ENCODE measurements at places on chromosomes 2 and 18. TPM values are rescaled to one million over a fixed set of nuclear protein-coding genes. Genes with fewer than 3 reads are reported as not detected.

- DNase-seq = peak; percentile 96
Measured at GRCh38 chr2:163778045-163778781, 42.4 kb upstream of the FIGN start.

GRCh38 chr2:118902266-118903028 lies 39.5 kb upstream of the MARCO start:
- DNase-seq = no peak

DNA sequence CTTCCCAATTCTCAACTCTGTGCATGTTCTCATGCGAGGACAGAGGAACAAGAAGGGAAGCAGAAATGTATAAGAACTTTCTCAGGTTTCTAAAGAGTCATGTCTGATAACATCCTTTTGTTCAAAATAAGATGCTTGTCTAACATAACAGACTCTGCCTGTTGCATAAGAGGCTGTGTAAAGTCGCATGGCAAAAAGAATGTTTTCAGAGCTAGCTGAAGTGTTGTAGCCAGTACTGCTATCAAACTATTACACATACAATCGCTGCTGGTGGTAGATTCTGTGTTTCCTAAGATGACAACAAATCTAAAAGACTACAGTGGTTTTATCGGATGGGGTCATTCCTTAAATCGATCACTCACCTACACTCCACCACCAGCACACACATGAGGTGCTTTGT lies 487.5 kb downstream of the IRS1 start:
- no peak for DNase-seq

- no peak for DNase-seq
Measured at GRCh38 chr2:201057087-201057521, 14.4 kb downstream of the HYCC2 start.

DNA sequence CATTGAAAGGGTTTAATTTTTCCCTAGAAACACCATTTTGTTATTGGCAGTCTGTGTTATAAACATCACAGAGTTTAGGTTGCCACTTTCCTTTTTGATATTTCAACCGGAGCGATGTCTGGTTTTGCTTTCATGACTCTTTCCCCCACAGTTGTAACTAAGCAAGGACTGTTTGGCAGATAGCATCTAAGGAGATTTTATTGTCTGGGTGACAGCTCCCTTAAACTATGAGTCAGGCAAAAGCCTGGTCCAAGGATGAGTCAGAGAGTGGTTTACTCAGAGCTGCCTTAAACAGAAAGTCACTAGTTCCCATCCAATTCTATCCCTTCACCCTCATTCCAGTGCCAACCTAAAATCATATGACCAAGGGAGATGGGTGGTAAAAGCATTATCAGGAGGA lies 341.6 kb upstream of the VWC2L start:
- DNase-seq = peak; percentile 90

- DNase-seq = no peak
Measured at GRCh38 chr18:22912835-22913234, 20.3 kb upstream of the RBBP8 start.

GRCh38 chr2:128386066-128386465 lies 67.4 kb upstream of the HS6ST1 start:
- no peak for DNase-seq

- DNase-seq = no peak
Measured at GRCh38 chr2:128505575-128506526, 187.2 kb upstream of the HS6ST1 start.

- peak; percentile 82 for DNase-seq
Measured at GRCh38 chr2:202635428-202636212, 851 bp downstream of the FAM117B start.

DNA sequence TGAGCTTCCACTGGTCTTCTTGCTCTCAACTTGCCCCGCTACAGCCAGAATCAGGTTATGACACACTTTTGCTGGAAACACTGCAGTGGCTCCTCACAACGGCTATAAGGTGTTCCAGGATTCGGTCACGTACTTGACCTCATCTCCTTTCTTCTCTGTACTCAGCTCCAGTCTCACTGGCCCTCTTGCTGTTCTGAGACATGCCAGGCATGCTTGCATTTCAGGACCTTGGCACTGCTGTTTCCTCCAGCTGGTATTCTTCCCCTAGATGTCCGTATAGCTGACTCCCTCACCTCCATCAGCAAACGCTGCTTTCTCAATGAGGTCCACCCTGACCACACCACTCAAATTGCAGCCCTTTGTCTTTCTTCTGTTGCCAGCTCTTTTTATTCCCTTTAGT lies 31.9 kb upstream of the C1GALT1C1L start:
- no peak for DNase-seq

RASGRP3 gene
- total RNA-seq = 0.90 TPM

SNORC gene
- total RNA-seq = 14.6 TPM

BMP10 gene
- not detected for total RNA-seq

AQP12B gene
- not detected for total RNA-seq
